ENCODE measurements at places on chromosomes 5 and 9.

- DNase-seq, result no peak
These were observed 33.2 kb upstream of the RPL26L1 start for GRCh38 chr5:172926008-172926523.

DNA sequence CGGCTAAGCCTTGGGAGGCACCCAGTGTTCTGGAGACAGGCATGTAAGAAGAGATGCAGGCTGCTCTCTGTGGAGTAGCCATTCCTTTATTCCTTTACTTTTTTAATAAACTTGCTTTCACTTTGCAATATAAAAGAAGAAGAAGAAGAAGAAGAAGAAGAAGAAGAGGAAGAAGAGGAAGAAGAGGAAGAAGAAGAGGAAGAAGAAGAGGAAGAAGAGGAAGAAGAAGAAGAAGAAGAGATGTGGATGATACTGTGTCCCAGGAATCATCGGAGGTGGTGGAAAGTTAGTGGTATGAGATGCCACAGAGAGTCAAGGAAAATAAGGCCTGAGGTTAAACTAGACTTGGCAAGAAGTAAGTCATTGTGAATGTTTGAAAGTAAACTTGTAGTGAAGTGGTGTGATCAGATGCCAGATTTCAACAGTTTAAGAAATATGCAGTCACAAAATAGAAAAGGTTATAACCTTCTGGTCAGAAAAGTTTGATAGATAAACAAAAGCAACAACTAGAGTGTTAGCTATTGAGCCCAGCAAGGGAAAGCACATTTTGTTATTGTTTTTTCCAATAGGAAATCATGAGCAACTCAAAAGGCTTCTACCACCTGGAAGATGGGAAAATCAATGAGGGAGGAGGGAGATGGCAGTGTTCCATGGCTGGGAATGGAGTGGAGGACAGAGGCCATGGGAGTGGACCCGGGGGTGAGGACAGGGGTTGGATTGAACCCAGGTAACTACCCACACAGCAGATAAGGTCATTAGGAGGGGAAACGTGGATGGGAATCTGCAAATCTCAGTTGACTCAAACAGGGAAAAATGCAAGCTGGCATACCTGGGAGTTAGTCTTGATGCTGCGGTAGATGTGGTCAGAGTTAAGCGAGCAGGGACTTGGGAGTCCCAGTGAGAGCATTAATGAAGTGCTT lies 16.8 kb downstream of the AOPEP start:
- DNase-seq, result no peak

DNA sequence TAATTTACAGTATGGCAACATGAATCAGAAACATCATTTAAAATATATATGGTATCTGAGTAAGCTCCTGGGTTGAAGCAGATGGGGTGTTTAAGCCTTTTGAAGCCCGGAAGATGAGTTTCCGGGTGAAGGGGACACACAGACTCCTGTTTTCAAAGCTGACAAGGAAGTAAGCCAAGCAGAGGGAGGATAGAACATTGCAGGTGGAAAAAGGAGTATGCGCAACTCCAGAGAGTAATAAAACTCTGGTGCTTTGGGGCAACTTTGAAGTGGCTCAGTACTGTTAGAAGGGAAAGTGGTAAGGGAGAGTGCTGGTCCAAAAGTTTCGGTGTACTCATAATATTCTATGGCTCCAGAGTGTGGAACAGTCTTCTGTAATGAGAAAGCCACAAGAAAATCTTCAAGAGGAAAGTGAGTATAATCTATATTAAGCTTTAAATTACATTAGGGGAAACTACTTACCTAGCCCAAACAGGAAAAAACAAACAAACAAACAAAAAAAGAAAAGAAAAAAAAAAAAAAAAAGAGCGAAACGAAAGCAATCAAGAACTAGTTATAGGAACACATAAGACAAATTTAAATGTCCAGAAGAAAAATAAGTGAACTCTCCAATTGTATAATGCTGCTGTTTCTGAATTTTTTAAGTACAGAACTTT lies 2.3 kb upstream of the ST8SIA4 start:
- no peak for DNase-seq

GRCh38 chr5:129141078-129141477 lies 46.5 kb downstream of the ISOC1 start:
- no peak for DNase-seq

GRCh38 chr5:127863610-127864395 lies 160.6 kb downstream of the CCDC192 start:
- no peak for DNase-seq

DNA sequence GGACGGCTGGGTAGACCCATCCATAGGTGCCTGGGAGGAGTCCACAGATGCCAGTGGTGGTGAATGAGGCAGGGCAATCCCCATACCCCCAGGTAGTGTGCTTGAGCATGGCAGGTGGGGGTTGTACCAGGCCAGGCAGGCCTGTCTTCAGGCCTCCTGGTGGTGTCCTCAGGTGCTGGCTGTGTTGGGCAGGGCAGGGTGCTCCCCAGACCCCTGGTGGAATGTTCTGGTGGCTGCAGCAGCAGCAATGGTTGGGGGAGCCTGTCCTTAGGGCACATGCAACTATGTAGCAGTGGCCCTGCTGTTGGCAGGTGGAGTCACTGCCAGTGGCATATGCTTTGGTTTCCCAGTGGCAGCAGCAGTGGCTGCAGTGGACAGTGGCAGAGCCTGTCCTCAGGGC lies 10.0 kb downstream of the ALG2 start:
- no peak for DNase-seq

DNA sequence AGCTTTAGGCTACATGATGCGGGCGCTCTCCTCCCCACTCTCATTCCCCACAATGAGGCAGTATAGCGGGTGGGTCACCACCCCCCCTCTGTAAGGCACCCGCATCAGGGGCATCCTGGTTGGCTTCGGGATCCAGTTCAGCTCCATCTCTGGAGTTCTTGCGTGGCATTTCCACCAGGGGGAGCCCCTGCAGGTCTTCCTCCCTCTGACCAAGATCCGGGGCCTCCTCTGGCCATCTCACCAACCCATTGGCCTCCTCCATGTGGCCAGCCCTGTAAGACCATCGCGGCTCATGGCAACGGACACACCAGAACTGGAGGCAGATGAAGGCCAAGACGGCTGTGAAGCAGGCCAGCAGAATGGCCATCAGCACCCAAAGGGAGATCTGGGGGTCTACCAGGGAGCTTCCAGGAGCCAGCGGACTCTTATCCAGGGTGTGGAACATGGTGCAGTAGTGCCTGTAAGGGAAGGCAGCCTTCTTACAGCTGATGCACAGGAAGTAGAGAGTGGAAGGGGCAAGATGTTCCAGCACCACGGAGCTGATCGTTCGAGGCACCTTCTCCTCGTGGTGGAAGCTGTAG lies 77.0 kb downstream of the CYFIP2 start:
- DNase-seq, result peak; percentile 46

DNA sequence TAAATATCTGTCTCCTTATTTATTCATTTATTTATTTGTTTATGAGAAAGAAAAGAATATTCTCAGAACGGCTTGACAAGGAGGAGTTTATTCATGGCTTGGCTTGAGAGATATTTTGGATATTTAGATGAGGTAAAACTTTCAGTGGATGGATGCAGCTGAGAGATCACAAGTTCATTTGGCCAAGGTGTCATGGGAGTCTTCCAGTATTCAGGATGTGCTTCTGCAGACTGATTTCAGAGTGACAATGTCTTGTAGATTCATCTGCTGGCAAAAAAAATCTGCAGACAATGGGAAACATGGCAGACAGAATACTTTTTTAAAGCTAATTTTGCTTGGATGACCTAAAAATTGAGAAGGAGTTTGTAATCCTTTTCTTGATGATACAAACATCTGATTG lies 38.5 kb downstream of the XRCC4 start:
- DNase-seq, result no peak

- no peak for DNase-seq
These were observed 320.5 kb upstream of the CD180 start for GRCh38 chr5:67516948-67517565.

GRCh38 chr9:112574008-112574407 lies 87.4 kb downstream of the KIAA1958 start:
- no peak for DNase-seq

GRCh38 chr5:107235167-107235566 lies 435.6 kb downstream of the EFNA5 start:
- no peak for DNase-seq

GRCh38 chr5:150764530-150764929 lies 5.7 kb upstream of the DCTN4 start:
- DNase-seq, result no peak

DNA sequence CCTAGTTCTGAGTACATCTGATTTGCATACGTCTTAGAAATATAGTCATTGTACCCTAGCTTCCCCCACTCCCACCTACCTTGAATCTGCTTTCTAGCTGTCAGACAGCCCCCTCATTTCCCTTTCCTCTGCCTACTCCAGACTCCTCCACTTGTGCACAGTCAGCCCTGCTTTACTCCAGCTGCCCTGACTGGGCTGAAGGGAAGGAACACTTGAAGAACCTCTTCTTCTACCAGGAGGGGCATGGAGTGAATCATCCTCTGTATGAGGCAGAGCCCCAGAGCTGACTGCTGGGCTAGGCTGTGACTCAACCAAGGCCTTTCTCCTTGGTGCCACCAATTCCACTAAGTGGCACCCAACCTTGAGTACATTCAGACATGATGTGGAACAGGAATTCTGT lies 18.1 kb upstream of the ZFR start:
- DNase-seq, result no peak

DNA sequence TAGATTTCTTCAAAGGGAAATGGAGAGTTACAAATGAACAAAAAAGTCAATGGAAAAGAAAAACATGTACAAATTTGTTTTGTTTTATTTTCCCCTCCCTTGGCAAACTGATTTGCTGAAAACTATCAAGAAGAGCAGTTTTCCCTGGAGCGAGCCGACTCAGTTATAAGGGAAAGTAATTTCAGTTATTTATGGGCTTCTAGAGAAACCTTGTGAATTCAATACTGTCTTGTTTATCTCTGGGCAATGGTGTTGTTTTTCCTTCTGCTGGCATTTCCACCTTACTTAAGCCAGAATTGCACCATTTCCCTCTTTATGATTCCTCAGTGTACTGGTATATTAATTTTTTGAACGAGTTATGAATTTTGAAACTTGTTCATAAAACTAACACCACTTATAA lies 1163.6 kb downstream of the CDH12 start:
- DNase-seq, result no peak

DNA sequence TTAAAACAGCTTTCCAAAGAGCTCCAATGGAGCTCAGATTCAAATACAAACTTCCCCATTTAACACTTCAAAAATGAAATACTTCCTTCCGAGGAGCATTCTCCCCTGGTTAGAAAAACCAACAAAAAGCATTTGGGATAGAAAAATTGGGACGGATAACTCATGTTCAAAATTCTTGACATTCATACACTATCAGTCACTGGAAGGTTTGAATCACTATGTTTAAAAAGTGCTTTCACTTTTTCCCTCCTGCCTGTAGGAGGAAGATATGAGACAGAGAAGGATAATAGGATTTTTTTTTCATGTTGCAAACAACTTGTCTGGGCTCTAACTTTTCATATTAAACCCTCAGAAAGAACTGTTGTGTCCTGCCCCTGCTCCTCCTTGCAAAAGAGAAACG lies 412.0 kb downstream of the ACTL7B start:
- no peak for DNase-seq

- no peak for DNase-seq
These were observed 159.3 kb downstream of the GABBR2 start for GRCh38 chr9:98549401-98549800.

DNA sequence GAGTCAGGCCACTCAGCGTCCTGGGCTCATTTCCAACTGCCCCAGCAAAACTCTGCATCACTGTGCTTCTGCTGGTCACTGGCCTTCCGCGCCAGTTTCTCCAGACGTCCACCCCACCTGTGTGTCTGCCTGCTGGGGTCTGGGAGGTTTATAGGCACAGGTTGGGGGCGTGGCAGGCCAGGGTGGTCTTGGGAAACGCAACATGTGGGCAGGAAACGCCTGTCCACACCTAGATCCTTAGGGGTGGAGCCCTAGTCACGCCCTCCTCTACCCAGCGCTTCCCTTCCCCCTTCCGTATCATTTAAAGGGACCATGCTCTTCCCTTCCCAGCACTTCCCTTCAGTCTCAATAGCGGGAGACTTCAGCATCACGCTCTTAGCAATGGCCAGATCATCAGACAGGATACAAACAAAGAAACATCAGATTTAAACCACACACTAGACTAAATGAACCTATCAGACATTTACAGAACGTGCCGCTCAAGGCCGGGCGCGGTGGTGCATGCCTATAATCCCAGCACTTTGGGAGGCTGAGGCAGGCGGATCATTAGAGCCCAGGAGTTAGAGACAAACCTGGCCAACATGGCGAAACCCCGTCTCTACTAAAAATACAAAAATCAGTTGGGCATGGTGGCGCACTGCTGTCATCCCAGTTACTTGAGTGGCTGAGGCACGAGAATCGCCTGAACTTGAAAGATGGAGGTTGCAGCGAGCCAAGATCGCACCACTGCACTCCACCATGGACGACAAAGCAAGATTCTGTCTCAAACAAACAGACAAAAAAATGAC lies 11.8 kb upstream of the BTNL9 start:
- no peak for DNase-seq

DNA sequence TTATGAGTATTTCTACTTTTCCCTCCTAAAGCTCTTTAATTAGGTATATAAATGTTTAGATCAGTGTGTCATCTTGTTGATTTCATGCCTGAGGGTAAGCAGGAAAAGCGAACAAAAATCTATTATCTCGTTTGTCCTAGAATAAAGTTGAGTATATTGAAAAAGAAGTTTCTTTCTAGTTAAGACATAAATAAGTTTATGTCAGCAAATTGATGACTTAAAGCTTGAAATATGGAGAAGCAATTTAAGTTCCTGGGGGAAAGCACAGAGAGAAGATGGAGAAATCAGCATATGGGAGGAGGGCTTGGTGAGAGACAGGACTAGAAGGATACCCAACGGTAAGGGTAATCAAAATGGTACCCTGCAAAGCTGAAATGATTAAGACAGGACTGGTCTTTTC lies 813.4 kb downstream of the MTRR start:
- DNase-seq, result no peak

DNA sequence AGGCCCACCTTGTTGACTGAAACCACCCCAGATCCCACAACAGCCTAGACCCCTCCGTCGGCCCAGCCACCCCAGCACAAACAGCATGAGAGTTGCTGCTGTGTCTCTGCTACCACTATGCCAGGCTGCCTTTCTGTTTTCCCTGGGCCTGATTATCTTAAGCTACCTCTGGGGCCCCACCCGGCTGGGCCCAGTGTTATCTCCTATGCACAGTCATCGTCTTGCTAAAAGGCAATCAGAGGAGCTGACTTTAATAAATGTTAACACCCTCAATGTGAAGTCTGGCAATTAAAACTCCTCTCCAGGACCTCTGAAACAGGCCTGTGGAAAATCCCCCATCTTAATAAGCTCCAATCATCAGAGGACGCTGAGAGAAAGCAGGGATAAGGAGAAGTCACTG lies 144.9 kb downstream of the FAM114A2 start:
- DNase-seq, result no peak

DNA sequence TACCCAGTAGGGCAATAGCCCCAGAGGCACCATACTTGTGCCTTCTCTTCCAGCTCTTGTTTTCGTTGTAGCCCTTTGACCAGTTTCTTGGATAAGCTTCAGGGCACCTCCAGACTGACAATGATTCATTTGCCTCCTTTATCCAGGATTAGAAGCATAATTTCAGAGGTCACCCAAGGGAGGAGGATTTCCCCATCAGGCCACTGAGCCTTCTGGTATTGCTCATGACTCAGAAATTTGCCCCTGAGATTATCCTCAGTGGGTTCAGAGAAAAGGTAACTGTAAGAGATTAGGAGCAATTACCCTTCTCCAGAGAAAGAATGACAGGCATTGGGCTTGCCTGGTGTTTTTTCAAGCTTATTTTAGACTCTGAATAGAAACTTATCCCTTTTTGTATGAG lies 147.9 kb downstream of the MSX2 start:
- no peak for DNase-seq

GRCh38 chr5:100826133-100826532 lies 76.9 kb downstream of the ST8SIA4 start:
- DNase-seq, result no peak

- DNase-seq, result no peak
These were observed at the start of gene RNF180 for GRCh38 chr5:64165500-64166200. Gene RNF180 (plus strand): TSS chr5:64165843. CDS start chr5:64200808, 34,965 bp downstream.
